ENCODE measurements at places on chromosomes 2 and 18.

- peak; percentile 17 for DNase-seq
Measured at GRCh38 chr2:30886080-30886479, 78.8 kb upstream of the CAPN13 start.

GRCh38 chr2:197312186-197312585 lies 1.6 kb upstream of the ANKRD44 start:
- no peak for DNase-seq

- DNase-seq, result peak; percentile 62
Measured at GRCh38 chr2:59301466-59302402, 1060.6 kb upstream of the FANCL start.

GRCh38 chr2:195945056-195945455 lies 123.6 kb downstream of the DNAH7 start:
- no peak for DNase-seq

- DNase-seq, result no peak
Measured at GRCh38 chr2:149858901-149859634, 271.5 kb upstream of the MMADHC start.

Measured in mammary epithelial cell (primary cell).